ENCODE measurements at places on chromosomes 5 and 9. TPM values are rescaled to one million over a fixed set of nuclear protein-coding genes. Genes with fewer than 3 reads are reported as not detected.

MEF2C gene
- 25.4 TPM for total RNA-seq

DPYSL3 gene
- total RNA-seq: 60.4 TPM

NMUR2 gene
- total RNA-seq: not detected

C5orf46 gene
- total RNA-seq: 7.8 TPM

CA9 gene
- 3.6 TPM for total RNA-seq

DNA sequence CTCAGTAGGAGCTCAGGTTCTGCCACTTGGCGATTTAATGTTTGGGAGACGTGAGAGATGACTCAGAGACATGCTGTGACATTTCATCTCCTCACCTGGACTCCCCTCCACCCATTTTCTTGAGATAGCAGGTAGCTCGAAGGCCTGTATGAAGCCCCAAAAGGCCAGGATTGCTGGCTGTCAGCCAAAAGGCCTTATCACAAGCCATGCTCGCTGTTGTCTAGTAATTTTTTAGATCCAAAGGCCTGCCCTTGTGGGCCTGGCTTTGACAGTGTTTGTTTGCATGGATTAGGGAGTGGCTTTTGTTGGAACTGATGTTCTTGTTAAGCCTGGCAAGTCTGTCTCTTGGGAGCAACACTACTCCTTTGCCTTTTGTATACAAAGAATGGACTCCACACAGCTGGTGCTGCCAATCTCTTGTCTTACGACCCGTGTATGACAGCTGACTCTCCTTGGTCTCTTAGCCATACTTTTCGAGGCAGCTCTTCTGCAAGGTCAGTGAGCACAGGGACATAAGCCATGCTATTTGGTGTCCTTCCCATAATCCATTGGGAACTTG lies 22.7 kb downstream of the CAVIN4 start:
- peaks cover 14% of the 10 kb centered on the region for H3K4me1 ChIP-seq
- no peak overlapping the region for H3K4me3 ChIP-seq
- no peak for DNase-seq
- no peaks in the 10 kb centered on the region for H3K36me3 ChIP-seq
- H3K27me3 ChIP-seq: peaks cover 5% of the 10 kb centered on the region
- no peak overlapping the region for H3K27ac ChIP-seq

- H3K4me1 ChIP-seq: no peaks in the 10 kb centered on the region
- H3K36me3 ChIP-seq: no peaks in the 10 kb centered on the region
- no peak overlapping the region for H3K4me3 ChIP-seq
- DNase-seq: no peak
- no peaks in the 10 kb centered on the region for H3K27me3 ChIP-seq
- no peak overlapping the region for H3K27ac ChIP-seq
These were observed 19.5 kb downstream of the LIFR start for GRCh38 chr5:38536968-38537367.

DNA sequence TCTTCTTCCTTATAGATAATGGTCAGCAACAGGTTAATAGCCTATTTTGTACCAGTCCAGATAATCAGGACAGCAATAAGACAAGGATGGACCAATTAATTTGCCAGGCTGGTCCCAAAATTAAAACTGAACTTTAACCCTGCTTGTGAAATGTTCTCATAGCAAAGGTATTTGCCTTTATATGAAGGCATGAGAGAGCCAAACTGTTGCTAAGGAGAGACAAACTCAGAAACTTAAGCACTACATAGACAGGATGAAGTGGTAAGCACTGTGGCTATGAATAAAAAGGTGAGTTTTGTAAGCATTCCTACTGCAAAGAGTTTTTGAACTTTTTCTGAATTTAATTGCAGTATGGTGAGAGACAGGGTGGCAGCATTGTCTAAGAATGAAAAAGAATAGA lies 174.7 kb upstream of the PPP1R2B start:
- no peak for DNase-seq
- H3K27ac ChIP-seq: no peak overlapping the region
- H3K36me3 ChIP-seq: no peaks in the 10 kb centered on the region
- no peak overlapping the region for H3K4me3 ChIP-seq
- H3K4me1 ChIP-seq: no peaks in the 10 kb centered on the region
- no peaks in the 10 kb centered on the region for H3K27me3 ChIP-seq

GRCh38 chr5:149372076-149372795 lies 6.9 kb downstream of the IL17B start:
- peaks cover 26% of the 10 kb centered on the region for H3K4me1 ChIP-seq
- H3K36me3 ChIP-seq: no peaks in the 10 kb centered on the region
- no peak overlapping the region for H3K4me3 ChIP-seq

DNA sequence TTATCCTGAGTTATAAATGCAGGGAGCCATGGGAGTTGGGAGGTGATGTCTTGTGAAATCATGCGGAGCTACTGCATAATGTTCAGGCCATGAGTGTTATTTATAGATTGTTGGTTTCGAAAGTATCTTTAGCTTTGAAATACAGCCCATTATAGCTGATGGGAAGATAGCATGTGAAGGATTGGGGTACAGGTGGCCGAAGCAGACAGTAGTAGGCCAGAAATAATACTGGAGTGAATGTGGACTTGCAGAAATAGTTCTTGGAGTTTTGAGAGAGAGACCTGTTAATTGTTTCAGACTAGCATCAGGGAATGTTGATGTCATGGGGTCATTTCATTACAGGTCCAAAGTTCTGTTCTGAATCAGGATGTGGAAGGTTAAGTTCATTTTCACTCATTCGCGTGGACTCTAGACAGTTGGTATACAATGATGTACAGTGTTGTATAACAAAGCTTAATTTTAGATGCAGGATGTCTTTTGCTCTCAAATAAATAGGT lies 3.8 kb downstream of the ATP6V1G1 start:
- H3K27me3 ChIP-seq: no peaks in the 10 kb centered on the region
- H3K4me1 ChIP-seq: peaks cover 58% of the 10 kb centered on the region
- peak overlapping the region; percentile 88 for H3K27ac ChIP-seq
- DNase-seq: no peak
- peak overlapping the region; percentile 25 for H3K4me3 ChIP-seq

- DNase-seq: no peak
- H3K36me3 ChIP-seq: peaks cover 6% of the 10 kb centered on the region
- peaks cover 3% of the 10 kb centered on the region for H3K4me1 ChIP-seq
- no peaks in the 10 kb centered on the region for H3K27me3 ChIP-seq
These were observed 50.4 kb downstream of the EPB41L4B start for GRCh38 chr9:109270441-109270840.

GRCh38 chr9:107636571-107637381 lies 147.2 kb upstream of the KLF4 start:
- H3K4me1 ChIP-seq: peaks cover 46% of the 10 kb centered on the region
- no peak for DNase-seq
- no peaks in the 10 kb centered on the region for H3K36me3 ChIP-seq
- H3K27me3 ChIP-seq: no peaks in the 10 kb centered on the region
- peak overlapping the region; percentile 19 for H3K4me3 ChIP-seq
- H3K27ac ChIP-seq: peak overlapping the region; percentile 100

DNA sequence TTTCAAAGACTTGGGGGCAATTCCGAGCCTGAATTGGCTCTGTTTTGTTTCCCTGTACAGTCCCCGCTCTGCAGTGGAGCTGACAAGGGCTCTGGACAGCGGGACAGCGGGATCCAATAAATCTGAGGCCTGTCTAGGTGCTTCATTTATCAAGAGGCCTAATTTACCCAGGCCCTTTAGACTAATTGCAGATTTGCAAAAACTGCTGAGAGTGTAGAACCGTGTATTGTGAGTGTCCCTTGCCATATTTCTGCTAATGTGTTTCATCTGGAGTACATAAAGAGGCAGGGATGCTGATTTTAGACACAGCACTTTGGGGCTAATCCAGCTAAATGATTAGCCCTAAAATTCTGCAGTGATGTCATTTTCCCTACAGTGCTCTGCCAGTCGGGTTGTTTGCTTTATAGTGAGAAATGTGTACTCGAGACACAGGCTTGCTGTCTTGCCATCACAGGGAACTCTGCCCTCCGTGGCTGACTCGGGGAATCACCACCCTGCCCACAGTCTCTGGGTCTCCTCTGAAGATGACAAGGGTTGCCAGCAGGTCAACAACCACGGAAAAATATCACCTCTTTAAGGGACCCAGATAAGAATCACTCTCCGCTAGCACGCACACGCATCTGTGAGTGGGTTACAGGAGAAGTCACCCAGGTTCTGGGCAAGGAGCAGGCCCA lies 592.0 kb downstream of the BNC2 start:
- peaks cover 7% of the 10 kb centered on the region for H3K4me1 ChIP-seq
- DNase-seq: no peak
- no peak overlapping the region for H3K27ac ChIP-seq

DNA sequence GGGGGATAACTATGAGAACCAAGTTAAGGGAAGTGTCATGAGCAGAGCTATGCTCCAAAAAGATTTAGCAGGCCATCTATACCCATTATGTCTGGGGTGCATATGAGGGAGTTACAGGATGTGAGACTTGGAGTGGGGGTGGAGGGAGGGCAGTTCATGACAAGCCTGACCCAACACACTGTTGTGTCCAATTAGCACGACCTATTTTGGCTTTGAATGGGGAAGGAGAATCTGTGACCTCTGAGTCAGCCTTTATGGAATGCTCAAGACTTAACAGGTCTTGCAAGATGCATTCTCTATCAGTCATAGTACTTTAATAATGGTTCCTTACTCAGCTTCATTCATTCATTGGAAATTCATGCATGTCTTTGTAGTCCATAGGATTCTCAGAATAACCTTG lies 71.7 kb downstream of the GRIA1 start:
- H3K27me3 ChIP-seq: no peaks in the 10 kb centered on the region
- H3K36me3 ChIP-seq: no peaks in the 10 kb centered on the region
- no peak for DNase-seq

DNA sequence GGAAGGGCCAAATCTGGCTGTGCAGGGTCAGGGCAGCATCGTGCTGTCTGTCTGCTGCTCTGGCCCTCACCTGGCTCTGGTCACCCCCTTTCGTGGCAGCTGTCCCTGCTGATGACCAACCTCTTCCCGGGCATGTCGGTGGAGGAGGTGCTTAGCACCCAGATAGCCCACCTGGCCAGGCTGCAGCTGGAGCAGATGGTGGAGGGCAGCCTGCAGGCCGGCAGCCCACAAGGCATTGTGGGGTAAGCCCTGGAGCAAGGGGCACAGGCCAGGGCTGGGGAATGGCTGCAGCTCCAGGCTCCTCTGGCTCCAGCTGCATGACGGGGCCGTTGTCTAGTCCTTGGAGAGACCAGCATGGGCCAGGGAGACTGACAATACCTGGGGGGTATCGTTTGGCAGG lies 8.2 kb downstream of the TOR2A start:
- H3K4me3 ChIP-seq: no peak overlapping the region
- no peaks in the 10 kb centered on the region for H3K4me1 ChIP-seq
- H3K36me3 ChIP-seq: peaks cover 1% of the 10 kb centered on the region
- H3K27me3 ChIP-seq: no peaks in the 10 kb centered on the region
- no peak overlapping the region for H3K27ac ChIP-seq

DNA sequence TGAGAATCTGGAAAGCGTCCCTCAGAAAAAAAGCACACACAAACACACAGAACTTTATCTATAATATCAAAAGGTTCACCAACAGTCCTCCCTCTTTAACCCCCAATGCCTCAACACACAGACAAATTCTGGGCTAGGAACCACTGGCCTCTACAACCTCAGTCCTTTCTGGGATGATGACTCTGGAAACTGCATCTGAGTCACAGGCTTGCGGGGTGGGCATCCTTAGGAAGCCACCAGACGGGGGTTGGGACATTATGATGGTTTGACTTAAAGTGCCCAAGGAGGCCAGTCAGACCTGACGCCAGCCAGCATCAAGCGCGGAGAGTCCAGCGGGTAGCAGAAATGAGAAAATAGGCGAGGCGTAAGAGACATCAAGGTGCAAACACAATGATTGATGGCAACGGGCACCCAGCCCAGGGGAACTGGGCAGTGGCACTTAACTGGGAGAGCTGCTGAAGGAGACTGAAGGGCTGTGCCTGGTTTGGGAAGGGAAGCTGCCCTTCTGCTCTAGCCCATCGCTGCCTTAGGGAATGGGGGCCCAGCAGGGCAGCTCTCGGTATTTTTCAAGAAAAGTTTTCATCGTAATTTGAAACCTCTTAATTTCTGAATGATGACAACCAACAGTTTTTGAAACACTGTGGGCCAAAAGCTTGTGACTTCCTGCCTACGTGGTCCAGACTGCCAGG lies 20.7 kb downstream of the SPRY4 start:
- peaks cover 16% of the 10 kb centered on the region for H3K4me1 ChIP-seq
- H3K27ac ChIP-seq: peak overlapping the region; percentile 83
- DNase-seq: no peak
- peaks cover 1% of the 10 kb centered on the region for H3K36me3 ChIP-seq

- DNase-seq: no peak
- H3K4me3 ChIP-seq: no peak overlapping the region
- peaks cover 3% of the 10 kb centered on the region for H3K4me1 ChIP-seq
- peaks cover 1% of the 10 kb centered on the region for H3K36me3 ChIP-seq
- no peaks in the 10 kb centered on the region for H3K27me3 ChIP-seq
- no peak overlapping the region for H3K27ac ChIP-seq
These were observed 4.3 kb upstream of the ACER2 start for GRCh38 chr9:19404283-19405075.

DNA sequence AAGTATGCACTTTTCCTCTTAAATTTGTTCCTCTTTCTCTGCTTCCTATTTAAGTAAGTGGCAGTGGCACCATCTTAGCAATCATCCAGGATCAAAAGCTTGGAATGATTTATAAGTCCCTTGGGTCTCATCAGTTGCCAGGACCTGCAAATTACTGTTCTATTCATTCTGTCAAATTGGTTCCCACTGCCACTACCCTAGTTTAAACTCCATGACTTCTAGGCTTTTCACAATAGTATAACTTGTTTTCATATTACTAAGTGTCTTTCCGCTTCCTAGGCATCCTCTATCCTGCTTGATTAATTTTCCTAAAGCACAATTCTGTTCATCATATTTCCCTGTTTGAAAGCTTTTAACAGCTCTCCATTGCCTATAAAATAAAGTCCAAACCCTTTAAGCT lies 363.9 kb upstream of the MEF2C start:
- H3K27ac ChIP-seq: no peak overlapping the region
- H3K4me1 ChIP-seq: no peaks in the 10 kb centered on the region
- H3K36me3 ChIP-seq: no peaks in the 10 kb centered on the region

DNA sequence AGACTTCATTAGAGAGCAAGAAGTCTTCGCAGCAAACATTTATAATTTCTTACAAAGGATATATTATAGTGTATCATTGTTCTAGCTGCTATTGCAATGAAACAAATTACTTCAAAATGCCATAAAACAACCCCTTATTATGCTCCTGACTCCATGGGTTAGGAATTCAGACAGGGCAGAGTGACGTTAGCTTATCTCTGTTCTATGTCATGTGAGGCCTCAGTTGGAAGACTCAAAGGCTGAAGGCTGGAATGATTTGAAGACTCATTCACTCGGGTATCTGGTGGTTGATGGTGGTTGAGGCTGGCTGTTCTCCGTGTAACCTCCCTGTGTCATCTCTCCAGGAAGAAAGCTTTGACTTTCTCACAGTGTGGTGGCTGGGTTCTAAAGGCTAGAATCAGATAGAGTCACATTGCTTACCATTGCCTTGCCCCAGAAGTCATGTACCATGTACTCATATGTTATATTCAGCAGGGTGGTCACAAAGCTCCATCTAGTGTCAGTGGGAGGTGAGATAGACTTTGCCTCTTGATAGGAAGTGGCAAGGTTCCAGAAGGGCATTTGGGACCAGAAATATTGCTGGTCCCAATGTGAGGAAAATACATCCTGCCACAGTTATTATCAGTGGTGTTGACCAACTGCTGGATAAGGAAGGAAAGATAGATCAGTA lies 226.9 kb downstream of the TMEM38B start:
- no peak overlapping the region for H3K4me3 ChIP-seq
- no peaks in the 10 kb centered on the region for H3K4me1 ChIP-seq
- H3K27me3 ChIP-seq: no peaks in the 10 kb centered on the region
- H3K27ac ChIP-seq: no peak overlapping the region
- no peak for DNase-seq
- H3K36me3 ChIP-seq: no peaks in the 10 kb centered on the region

Data from chondrocyte (in vitro differentiated cells).